ENCODE measurements at places on chromosomes 5 and 9.

- DNase-seq: no peak
Observed at GRCh38 chr9:107942856-107943255, 453.3 kb upstream of the KLF4 start.

GRCh38 chr5:141876628-141877355, 1.4 kb downstream of the PCDH1 start:
- DNase-seq: no peak

DNA sequence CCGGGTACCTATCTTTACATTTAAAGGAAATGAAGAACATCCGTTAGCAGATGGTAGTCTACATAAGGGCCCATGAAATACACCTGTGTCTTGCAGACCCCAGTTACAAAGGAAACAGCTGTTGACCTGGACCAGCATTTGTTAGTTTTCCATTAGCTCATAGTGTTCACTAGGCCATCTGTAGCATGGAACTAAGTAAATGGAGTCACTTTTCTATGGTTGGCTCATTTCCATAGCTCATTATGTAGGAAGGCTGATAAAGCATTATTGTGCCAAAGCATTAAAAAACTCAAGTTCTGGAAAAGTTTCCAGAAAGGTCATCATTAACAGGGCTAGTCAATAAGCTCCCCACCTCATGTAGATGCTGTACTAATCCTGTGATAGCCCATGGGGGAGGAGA, 62.1 kb downstream of the PCSK1 start:
- DNase-seq: no peak

GRCh38 chr9:33101104-33101951, 24.9 kb upstream of the SMU1 start:
- no peak for DNase-seq

GRCh38 chr5:119318256-119318894, 37.4 kb upstream of the TNFAIP8 start:
- peak; percentile 69 for DNase-seq

GRCh38 chr5:150542933-150543445, 35.1 kb downstream of the NDST1 start:
- DNase-seq: no peak

DNA sequence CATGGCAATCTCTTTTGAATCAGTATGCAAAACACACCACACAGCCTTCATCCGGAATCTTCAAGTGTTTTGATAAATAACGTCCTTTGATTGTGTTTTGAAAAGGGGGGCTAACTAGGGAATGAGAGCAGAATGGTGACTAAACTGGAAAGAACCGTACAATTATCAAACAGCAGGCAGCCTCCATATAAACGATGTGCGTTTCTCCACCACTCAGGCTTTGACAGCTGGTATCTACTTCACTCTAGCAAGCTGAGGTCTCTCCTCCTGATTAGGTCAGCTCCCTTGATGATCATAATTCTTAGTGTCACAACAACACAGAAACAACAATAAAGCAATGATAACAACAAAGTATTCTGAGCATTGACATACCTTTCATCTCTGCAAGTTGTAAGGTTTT, 465.9 kb downstream of the TUSC1 start:
- no peak for DNase-seq

DNA sequence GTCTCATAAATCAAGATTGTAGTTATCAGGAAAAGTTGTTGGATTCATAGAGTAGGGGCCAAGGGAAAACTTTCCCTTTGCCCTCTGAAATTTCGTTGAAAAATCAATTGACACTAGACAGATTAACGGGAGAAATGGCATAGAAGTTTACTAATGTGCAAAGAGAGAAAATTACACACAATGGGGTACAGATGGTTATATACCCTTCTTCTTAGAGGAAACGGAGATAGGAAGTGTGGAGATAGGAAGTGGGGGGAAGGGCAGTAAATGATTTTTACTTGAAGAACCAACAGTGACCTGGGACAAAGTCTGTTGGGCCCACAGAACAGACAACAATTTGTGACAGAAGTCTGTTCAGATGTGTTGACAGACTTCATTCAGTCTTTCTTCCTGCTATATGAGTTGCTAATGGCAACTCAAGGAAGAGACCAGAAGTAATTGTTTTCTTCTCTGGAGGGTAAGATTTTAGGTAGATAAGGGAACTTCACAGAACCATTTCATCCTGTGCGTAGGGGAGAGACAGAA, 177.9 kb downstream of the C9orf152 start:
- no peak for DNase-seq

GRCh38 chr5:141742866-141743851, 61.1 kb upstream of the ARAP3 start:
- DNase-seq: no peak

DNA sequence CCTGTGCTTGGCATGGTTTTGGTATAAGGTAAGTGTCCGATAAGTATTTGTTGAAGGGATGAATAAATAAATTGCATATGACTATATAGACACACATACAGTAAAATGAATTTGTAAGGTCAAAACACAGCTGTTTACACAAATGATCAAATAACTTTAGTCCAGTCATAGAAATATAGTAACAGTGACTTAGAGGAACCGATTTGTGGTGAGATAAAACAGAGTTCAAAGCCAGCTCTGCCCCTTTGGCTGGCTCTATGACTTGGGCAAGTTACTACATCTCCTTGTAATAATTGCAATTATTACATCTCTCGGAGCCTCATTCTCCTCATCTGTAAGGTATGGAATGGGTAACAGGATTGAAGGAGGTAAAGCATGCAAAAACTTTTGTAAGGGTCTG, 384.0 kb downstream of the PLK2 start:
- DNase-seq: no peak

GRCh38 chr5:88130211-88130815, 138.3 kb downstream of the TMEM161B start:
- no peak for DNase-seq

Data from CD4-positive, alpha-beta T cell (primary cell).